ENCODE measurements at places on chromosomes 3 and 15.

DNA sequence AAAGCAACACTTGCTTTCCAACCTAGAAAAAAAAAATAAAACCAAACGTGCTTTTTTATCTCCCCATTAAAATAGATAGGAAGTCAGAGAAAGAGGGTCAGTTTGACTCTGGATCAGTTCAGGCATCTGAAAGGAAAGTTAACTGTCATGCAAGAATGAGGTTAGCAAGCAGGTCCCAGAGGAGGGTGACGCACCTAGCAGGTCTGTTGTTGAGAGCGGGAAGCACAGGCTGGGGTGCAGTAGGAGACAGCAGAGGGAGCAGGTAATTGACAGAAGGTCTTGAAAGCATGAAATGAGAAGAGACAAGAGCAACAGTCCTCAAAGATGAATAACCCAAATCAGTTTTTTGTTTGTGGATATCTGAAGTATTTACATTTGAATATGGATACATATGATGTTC is 82.5 kb downstream of the ANO10 start:
- no peak for DNase-seq

- no peak for DNase-seq
Measured at GRCh38 chr3:108380128-108380795, 83.9 kb downstream of the HHLA2 start.

GRCh38 chr3:10977892-10978510 is 14.5 kb upstream of the SLC6A1 start:
- no peak for DNase-seq

GRCh38 chr3:30843877-30844276 is 50.6 kb downstream of the GADL1 start:
- no peak for DNase-seq

GRCh38 chr3:185823078-185824044 is 1.5 kb downstream of the IGF2BP2 start:
- DNase-seq: peak; percentile 63

GRCh38 chr15:101538177-101538576 is 48.7 kb upstream of the PCSK6 start:
- DNase-seq: no peak

DNA sequence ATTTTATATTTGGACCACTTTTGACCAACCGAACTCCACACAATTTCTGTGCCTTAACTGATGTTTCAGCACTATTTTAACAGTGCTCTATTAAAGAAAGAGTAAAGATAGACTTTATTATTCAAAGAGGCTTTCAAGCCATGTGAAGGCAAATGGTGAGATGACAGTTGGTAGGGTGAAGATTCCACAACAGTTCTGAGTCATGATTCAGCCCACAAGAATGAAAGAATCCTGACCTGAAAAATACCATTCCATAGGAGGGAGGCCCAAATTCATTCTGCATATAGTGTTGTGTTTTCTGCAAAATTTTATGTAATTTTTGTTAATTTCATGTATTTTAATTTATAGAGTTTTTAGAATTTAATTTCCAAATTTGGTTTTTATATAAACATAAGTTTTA is 135.6 kb upstream of the STAC start:
- peak; percentile 64 for DNase-seq

DNA sequence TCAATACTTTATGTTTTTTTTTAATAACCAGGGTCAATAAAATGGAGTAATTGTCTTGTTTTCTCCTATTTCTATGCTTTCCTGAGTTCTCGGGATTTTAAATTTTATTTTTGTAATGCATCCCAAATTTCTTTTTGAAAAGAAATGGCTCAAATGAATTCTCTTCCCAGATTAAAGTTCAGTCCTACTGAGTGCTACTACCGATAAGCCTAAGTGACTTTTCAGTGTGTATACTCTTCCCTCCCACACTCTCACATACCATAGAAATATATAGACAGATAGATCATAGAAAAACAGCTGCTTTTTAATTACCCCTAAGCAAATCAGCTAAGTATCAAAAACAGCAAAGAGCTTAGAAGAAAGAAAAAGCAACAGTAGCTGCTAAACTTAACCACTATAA is 1.5 kb downstream of the SERPINI1 start:
- DNase-seq: no peak

All from ELR (cell line).